Omental fat pad (tissue), 4 donors: ENCODE measurements at places on chromosomes 16 and 17.

DNA sequence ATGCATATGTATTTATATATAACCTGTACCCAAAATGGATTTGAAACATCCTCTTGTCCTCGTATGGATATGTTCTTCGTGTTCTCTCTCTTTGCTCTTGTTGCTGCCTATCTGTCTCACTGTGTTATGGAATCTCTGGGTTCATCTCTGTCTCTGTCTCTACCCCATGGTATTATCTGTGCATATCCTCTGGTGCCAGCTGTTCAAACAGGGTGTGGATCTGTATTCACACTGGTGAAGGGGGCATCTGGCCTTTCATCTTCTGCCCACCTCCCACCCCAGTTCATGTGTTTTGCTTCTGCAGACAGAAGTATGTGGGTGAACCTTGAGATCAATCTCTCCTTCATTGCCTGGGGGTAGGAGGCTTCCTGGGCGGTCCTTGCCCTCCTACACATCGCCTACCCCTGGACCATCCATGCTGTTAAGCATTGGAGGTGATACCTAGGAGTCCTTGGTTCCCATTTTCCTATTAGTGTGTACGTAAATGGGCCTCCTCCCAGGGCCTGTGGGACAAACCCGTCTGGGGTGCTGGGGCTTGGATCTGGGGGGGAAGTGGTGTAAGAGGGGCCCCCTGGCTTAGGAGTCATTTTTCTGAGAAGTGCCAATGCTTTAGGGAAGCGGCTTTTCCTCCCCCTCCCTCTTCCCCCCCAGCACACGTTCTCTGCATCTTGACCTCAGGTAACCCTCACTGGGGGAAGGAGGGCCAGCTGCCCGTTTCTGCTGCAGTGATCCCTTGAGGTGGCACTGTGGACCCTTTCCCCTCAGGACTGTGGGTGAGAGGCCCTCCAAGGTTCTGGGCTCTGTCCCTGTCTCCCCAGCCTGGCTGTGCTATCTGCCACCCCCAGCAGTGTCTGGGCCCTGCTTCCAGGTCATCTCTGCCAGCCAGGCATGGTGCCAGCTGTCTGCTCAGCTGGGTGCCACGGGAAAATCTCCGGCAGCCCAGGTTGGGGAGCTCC lies 21.1 kb downstream of the RARA start:
- DNase-seq, result no peak

DNA sequence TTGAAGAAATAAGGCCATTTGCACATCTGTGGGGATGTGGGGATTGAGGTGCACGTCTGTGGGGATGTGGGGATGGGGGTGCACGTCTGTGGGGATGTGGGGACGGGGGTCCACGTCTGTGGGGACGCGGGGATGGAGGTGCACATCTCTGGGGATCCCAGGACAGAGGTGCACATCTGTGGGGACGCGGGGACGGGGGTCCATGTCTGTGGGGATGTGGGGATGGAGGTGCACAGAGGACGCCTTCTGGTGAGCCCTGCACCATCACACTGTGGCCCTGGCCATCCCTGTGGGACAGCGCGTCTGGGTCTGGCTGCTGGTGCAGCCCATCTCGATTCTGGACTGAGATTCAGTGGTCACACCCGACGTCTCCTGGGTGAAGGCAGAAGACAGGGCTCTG lies 161.4 kb downstream of the LAT start:
- DNase-seq, result peak; percentile 3

DNA sequence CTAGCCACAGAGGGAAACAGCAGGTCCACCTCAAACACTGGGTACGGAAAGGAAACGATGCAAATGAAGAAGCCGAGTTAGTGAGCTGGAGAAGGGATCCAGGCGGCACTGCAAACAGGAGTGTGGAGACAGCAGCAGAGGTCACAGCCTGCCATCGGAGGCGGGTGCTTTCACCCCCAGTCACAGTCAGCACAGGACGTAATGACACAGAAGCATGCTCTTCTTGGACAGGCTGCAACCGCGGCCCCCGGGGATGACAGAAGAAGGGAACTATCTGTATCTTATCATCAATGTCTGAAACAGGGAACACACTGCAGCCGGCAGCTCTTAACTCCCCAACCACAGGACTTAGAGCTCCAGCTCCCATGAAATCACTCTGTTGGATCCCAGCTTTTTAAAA lies 16.1 kb upstream of the SLC38A8 start:
- DNase-seq, result no peak

- DNase-seq, result no peak
These were observed 85.6 kb downstream of the WNT3 start for GRCh38 chr17:46732754-46733398.

GRCh38 chr17:71502443-71502842 lies 618.4 kb upstream of the SOX9 start:
- DNase-seq, result no peak

- DNase-seq, result no peak
These were observed 408.8 kb upstream of the ASIC2 start for GRCh38 chr17:33701910-33702309.

DNA sequence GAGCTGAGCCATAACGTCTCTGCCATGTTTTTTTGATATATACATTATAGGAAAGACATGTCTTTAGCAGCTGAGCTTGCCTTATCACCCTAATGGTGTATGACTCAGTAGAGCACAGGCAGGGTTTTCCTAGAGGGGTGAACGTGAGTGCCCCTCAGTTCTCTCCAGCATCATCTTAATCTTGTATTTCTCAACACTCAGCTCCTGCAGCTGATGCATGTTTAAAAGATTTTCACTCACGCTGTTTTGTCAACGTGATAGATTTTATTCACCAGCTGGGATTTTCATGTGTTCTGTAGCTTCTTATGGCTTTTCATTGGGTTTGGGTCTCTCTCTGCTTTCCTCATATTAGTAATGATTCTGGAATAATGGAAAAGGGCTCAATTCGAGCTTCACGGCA lies 186.0 kb upstream of the PMFBP1 start:
- no peak for DNase-seq

DNA sequence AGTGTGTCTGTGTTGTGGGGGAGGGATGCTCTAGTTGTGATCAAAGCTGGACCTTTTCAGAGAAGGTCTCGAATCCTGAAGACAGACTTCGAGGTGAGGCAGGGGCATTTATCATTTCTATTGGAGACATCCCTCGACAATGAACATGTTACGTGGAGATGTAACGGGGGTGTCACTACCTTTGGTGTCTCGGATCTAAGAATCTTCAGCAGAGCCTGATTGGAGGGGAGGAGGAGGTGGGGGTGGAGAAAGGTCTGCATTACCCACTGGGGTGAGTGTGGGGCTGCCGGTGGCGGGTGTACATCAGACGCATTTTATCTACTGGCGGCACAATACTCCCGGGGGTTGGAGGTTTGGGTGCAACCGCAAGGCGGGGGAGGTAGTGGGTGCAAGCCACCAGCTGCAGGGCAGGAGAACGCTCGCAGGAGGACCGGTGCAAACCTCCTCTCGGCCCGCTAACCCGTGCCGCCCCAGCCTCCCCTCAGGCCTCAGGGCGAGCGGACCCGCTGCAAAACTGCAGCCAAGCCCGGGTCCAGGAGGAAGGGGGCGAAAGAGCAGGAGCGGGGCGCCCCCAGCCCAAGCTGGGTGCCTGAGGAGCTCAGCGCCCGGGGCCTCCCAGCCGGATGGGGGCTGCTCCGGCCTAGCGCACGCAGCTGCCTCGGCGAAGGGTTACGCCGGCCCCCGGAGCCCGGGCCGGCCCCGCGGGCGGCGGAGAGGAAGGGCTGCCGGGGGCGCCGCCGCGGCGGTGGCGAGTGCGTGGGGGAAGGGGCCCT lies 735 bp downstream of the ZNF652 start:
- DNase-seq, result no peak

DNA sequence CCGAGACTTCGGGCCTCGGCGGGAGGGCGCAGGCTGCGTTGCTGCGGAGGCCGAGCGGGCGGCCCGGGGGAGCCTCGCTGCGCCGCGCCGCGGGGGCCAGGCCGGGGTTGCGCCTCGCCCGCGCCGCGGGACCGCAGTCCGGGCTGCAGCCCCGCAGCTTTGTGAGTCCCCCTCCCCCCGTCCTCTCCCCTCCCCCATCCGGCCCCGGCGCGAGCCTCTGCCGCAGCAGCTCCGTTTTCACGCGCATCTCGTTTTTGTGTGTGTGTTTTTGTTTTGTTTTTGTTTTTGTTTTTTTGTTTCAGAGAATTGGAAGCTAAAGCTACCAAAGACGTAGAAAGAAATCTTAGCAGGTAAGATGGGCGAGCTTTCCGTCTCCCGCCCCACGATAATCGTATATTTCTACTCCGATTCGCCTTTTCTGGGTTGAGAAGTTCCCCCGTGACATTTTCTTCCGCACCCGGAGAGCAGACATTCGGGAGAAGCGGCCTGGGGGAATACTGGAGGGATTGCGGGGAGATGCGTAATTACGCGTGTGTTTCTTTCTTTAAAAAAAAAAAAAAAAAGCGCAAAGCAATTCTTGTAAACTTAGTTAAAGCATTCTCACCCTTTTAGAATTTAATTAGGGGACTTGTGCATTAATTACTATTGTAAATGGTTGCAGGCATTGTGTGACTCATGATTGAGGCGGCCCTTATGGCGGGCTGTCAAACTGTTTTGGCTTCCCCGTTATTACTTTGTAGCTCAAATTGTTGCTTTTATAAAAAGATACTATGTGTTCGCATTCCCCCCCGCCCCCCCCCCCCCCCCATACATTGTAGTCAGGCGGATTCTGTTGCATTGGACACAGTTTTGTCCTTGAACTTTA lies 732 bp downstream of the TNRC6A start:
- DNase-seq, result no peak

GRCh38 chr16:4373909-4374742 lies 2.5 kb downstream of the VASN start:
- peak; percentile 71 for DNase-seq

DNA sequence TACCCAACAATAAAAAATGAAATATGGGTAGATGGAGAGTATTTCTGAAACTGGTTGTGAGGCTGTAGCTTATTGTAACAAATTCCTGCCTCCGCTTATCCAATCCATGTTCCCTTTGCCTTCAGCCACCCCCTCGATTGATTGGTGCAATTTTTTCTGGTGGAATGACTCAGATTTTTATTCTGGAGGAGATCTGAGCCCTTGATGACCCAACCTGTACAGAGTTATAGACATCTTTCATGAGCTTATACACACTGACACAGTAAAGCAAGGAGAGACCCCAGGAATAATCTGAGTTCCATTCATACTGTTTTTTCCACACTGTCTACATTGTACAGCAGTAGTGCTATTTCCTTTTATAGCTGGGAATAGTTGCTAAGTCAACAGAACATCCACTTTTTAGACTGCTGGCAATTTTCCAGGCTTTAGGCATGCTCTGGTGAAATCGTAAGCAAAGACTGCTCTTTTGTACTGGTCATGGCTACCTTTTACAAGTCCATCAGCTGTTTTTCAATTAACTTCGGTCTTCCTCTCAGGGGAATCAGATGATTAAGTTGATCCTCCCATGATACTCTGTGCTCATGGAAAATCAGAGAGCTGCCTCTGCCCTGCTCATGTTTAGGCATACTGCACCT lies 30.1 kb downstream of the CCL4 start:
- DNase-seq, result no peak

GRCh38 chr17:12438813-12439586 lies 226.7 kb upstream of the MYOCD start:
- DNase-seq, result no peak

DNA sequence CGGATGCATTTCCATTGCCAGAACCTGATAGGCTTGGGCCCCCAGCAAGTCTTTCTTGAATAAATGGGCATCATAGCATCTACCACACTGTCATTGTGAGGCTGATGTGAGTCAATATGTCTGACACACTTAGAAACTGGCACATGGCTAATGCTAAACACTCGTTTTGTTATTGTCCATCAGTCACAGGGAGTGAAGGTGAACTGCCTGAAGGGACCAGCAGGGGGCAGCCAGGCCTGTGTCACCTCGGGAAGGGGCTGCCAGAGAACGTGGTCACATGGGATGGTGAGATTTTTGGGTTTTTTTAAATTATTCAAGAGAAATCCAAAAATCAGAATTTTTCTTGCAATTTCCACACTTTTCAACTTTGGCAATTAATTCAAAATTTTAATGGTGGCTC lies 831 bp upstream of the RCVRN start:
- no peak for DNase-seq

GRCh38 chr16:5323284-5324141 lies 225.9 kb upstream of the EEF2KMT start:
- no peak for DNase-seq

GRCh38 chr17:70622368-70623260 lies 453.3 kb downstream of the KCNJ2 start:
- DNase-seq, result no peak

DNA sequence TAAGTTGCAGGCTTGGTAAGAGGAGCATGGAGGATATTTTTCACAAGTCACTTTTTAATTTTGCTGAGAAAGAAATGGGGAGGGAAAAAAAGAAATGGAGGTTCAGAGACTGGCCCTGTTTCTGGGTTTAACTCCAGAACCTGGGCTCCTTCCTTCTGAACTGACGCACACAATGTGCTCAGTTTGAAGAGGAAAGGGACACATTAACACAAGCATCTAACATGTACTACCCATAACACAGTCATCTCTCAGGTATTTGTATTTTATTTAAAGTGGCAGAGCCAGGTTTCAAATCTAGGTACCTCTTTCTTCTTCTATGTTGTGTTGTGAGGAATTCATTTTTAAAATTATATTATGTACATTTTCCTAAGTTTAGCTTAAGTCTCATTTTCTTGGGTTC lies 5.3 kb upstream of the TMEM100 start:
- no peak for DNase-seq

DNA sequence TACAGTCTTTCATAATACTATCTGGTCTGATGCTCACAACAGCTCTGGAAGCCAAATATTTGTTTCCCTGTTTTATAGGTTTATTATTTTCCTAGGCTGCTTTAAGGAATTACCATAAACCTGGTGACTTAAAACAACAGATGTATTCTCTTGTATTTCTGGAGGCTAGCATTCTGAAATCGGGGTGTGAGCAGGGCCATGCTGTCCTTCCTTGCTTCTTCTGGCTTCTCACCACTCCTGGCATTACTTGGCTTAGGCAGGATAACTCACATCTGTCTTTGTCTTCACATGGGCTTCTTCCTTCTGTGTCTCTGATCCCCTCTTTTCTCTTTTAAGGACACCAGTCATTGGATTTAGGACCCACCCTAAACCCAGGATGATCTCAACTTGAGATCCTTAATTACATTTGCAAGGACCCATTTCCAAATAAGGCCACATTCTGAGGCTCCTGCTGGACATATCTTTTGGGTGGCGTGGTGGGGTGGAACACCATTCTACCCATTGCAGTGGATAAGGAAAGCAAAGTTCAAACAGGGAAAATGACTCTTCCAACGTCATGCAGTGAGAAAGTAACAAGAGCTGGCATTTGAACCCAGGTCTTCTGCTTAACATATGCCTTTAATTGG lies 39.2 kb upstream of the TBX2 start:
- no peak for DNase-seq

DNA sequence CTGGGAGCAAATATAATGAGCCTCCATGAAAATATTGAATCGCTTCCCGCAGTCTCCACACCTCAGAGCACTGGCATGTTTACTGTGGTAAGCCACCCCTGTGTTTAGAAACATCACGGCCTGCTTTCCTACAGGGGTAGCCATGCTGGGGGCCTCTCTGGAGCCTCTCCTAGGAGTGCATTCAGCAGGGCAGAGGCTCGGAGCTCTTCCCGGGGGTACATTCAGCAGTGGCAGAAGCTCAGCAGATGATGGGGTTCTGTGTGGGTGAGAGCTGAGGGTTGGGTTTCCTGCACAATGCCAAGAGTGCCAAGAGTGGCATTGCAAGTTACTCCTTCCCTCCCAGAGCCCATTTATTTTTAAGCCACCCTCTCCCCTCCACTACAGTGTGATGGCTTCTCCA lies 386.6 kb downstream of the SEC14L1 start:
- DNase-seq, result no peak

- no peak for DNase-seq
These were observed 164.2 kb downstream of the CNTNAP4 start for GRCh38 chr16:76441391-76441790.
